ENCODE measurements at places on chromosomes 3 and 15.
A peak's percentile ranks its signal among the peaks of the same experiment; 100 is the strongest.

- DNase-seq: no peak
Observed at GRCh38 chr3:170797685-170798084, 72.3 kb downstream of the RPL22L1 start.

GRCh38 chr3:134864636-134865035 lies 69.6 kb downstream of the EPHB1 start:
- DNase-seq: no peak

DNA sequence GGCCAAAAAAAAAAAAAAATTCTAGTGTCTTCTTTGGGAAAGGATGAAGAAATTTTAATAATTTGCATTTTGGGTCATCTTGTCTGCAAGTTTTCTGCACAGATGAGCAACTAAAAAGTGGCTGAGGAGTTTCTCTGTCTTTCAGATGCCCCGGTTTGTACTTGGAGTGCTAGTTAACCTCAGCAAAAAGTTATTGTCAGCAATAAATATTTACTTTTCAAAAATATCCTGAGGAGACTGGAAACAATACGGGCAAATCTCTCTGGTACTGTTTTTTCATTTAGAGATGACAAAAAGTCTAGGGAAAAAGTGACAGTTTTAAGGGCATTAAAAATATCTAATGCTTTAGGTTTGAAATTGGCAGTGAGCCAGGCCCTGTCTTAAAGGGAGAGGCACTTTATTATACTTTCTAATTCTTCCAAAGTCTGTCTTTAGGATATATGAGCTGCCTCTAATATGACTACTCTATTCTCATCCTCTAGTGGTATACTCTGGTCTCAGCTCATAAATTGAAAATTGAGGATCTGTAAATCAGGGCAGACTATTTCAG lies 436.0 kb upstream of the NR2F2 start:
- DNase-seq: no peak

DNA sequence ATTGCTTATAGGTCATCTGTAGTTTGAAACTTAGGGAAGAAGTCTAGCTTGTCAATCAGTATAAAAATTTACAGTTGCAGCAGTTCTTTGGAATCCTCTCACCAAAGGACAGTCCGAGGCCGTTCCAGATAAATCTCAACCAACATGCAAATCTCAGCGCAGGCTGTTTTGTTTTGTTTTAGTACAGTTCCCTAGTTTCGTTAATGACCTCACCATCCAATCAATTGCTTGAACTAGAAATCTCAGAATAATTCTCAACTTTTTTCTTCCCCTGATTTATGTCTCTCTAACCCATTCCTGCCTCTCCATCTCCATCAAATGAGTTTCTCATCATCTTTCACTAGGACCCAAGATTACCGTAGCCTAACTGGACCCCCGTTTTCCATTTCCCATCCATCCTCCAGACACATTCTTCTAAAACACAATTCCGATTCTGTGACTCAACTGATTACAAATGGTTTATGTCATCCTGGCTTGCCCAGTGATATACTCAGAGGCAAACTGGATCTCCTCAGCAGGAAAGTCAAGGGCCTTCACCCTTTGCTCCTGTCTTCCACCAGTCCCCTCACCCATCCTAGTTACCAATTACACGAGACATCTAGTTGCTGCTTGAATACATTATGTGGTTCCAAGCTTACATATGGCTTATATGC lies 1.3 kb downstream of the SMCO1 start:
- DNase-seq: no peak

- DNase-seq: no peak
Observed at GRCh38 chr15:74443100-74443909, 9.5 kb upstream of the SEMA7A start.

GRCh38 chr3:163555918-163556317 lies 1522.4 kb downstream of the SI start:
- no peak for DNase-seq

GRCh38 chr3:67090474-67090873 lies 92.4 kb downstream of the KBTBD8 start:
- DNase-seq: no peak

DNA sequence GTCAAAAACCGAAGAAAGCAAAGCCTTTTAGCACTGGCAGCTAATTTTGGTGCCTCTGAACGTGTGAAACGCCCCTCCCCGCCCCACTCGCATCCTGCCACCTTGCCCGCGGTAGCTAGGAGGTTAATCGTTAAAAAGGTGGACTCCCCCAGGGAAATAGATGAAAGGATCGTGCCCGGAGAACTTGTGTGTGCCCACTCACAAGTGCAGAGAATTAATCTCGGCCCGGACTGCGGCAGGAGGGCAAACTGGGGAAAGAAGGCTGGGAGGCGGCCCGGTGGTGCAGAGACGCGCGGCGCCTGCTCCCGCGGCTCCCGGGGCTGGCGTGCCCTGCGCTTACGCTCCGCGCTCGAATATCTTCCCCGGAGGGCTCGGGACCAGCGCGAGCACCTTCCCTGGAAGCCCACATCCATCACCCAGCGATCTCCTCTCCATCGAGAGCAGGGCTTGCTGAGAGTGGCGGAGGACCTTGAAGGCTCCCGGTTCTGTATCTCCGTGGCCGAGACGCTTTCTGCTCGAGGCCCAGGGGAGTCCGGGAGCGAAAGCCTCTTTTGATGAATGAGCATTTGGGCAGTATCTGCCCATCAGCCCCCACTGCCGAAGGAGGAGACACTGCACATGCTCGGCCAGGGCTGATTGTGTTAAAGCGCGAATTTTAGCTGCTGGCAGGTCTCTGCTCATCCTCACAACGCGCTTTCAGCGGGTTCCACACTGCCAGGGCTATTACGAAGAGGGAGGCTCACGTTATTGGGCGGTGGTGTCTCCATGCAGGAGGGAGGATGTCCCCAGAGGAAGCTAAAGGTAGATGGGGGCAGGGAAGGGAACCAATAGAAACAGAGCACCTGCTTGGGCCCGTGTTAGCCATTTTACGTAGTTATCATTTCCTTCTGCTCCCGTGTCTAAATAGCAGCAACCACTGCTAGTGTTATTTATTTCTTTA lies 1.3 kb upstream of the SPTSSB start:
- DNase-seq: no peak

DNA sequence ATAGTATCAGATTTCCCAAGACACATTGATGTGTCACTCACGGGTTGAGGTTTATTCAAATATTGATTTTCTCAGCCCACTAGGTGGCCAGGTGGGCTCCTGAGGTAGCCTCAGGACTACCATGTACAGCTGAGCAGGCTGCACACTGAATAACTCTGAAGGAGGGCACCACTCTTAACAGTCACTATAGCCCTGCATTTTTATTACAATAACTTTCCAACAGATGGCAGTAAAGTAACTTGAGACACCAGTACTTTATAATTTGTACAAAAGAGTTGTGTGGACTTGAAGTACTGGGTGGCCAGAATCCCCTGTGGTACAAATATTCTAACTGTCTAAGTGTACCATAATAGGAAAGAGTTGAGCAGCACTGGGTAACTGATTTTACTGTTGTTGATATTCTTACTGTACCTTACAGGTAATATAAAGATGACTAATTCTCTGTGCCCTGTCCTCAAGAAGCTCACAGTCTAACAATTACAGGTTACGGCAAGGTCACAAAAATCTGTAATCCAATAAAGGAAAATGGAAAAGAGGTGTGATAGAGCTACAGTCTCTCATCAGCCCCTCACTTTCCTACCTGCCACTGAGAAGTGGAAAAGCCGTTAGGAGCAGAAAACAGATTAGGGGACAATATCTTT lies 76.0 kb downstream of the ETFA start:
- DNase-seq: no peak

- no peak for DNase-seq
Observed at GRCh38 chr15:60607817-60608216, 128.9 kb upstream of the ICE2 start.

DNA sequence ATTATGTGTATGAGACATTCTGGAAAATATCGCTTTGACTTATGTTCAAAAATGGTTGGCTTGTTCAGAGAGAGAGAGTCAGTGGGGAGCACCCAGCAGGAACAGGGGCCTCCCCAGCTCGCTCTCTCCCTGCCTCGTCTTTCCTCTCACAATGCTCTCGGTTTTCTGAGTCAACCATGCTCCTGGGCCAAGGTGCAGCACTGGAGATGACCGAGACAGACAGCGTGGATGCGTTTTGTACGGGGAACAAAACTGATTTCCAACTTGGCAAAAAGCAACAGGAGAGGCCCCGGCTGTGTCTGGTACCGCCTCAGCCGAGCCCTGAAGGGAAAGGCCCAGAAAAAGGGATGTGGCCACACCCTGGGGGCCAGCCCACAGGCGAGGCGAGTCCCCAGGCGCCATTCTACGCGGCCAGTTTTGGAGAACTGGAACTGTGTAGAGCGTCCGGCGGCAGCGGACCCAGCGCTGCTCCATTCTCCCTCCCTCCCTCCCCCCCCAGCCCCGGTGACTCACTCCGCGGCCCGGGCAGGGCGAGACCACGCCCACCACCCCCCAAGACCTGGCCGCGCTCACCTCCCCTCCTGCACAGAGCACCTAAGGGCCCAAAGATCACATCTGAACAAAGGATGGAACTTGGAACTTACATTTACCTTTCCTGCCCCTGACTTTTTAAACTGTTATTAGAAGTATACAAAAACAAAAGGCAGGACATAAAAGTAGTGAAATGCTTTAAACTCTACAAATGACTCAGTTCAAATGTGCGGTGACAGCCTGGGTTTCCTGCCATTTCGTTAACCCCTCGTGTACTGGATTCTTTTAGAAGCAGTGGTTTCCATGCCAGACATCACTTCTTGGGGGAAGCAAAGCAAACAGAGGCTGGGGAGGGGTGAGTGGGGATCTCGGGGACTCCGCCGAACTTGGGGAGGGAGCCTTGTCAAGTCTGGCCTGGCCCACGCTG lies 12.7 kb downstream of the ATP10A start:
- DNase-seq: peak; percentile 57

DNA sequence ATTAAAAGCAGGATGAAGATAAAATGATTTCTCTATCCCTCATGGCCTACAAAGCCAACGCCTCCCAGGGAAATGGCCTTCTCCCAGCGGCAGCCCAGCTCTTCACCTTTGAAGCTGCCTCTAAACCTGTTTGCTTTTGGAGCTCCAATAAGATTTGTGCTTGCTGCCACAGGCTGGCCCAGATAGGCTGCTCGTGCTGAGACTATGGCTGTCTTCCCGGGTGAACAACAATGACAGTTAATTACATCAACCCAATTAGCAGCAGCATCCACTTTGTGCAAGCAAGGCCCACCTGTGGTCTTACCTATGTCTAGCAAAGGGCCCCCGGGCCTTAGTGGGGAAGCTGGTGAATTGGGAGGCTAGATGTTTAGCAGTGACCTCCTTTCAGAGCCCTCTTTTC lies 179.6 kb downstream of the P3H2 start:
- DNase-seq: no peak

DNA sequence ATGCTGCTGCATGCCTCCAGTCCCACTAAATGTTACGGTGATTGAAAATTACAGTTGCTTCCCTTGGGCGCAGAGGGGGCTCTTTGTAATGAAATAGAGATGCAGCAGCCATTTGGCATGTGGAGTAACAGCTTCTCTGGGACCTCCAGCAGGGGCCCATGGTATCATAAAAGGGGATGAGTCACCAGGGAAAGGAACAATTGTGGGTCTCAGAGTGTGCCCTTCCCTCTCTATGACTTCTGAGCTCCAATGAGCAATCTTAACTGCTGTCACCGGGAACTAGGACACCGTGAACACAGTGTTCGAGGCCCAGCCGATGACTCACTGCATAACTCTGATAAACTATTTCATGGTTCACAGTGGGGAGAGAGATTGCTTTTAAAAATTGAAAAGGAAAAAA lies 164.8 kb upstream of the NUDT16 start:
- no peak for DNase-seq

DNA sequence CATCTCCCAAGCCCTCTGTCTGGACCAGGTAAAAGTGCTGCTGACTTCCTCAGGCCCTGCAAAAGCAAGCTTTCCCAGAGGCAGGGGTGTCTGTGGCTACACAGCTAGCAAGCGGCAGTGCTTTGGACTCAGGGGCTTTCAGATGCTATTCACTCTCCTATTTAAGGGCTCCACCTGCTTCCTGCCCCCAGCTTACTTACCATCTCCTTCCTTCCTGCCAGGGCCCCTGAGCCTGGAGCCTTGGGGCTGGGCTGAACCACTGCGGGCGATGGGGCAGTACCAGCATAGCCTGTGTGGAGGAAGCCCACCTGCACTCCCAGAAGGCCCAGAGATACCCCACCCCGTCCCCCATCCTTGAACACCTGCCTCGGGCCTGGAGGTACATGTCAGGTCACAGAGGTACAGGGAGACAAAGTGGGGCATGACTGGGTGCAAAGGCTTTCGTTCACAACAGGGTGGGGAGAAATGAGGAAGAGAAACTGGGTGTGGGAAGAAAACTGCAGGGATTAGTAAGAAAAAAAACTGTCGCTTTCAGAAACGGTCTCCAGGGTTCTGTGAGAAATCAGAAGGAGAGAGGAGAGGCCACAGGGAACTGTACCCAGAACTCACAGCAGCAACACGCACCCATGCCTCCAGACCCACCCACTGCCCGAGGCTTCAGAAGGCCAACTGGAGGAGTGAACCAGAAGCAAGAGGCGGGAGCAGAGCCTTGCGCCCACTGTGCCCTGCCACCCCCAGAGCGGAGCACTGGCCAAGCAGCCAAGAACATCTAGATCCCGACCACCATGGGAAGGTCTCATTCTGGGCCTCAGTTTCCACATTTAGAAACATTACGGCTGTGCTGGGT lies 49.5 kb downstream of the CCDC12 start:
- no peak for DNase-seq

- DNase-seq: no peak
Observed at GRCh38 chr3:197463279-197463678, 92.5 kb downstream of the BDH1 start.

DNA sequence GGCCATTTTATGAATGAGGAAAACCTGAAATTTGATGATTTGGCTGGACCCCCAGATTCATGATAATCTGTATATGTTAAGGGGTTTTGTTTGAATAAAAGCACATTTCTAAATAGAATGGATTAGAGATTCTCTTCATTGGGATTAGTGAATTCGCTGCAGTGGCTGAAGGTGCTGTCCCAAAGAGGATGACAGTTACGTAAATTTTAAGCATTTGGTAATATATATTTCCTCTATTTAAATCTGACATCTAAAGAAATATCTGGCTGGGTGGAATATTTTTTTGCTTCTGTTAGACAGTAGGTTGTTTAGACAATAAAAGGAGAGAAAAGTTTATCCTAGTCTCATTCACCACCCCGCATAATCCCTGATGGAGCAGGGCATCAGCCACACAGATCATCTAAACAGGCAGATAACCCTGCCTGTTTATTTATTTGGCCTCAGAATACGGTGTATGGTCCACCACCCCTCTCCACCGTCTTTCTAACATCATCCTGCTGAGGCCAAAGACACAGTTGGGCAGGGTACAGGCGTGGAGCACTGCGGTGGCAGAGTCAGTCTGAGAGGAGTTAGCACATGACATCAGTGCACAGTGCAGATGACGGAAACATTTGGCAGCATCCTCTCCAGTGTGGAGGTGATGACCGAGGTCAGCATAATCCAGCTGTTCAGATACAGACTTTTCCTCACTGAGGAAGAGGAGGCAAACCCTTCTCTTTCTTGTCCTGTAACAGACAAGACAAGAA lies 20.4 kb upstream of the NFKBIZ start:
- DNase-seq: peak; percentile 52

- DNase-seq: no peak
Observed at GRCh38 chr3:172319595-172319994, 128.7 kb downstream of the GHSR start.

DNA sequence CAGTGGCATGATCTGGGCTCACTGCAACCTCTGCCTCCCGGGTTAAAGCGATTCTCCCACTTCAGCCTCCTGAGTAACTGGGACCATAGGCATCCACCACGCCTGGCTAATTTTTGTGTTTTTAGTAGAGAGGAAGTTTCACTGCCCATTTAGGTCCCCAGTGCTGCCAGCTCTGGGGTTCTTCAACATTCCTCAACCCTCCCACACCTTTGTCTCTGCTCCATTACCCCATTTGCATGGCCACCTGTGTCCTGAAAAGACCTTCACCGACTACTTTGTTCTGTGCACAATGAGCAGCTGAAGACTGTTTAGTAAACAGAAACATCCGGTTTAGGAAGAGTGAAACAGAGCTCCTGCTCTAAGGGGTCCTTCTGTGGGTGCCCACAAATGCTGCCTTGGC lies 92.0 kb downstream of the FAM43A start:
- DNase-seq: no peak
